Frontal cortex (tissue), 4 donors: ENCODE measurements at places on chromosomes 11 and 22.

- no peak for DNase-seq
Observed at GRCh38 chr11:3613998-3614741, 27.6 kb downstream of the ART5 start.

DNA sequence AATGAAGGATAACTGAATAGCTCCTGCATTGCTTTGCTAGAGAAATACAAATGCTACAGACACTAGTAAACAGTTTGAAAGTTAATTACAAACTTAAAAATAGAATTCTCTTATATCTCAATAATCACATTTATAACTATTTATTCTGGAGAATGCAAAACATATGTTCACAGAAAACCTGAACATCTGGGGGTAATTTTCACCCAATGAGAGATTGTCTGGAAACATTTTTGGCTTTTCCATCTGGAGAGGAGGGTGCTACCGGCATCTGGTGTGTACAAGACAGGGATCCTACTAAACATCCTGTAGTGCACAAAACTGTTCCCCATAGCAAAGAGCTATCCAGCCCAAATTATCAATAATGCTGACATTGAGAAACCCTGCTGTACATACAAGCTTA lies 378.4 kb upstream of the CHORDC1 start:
- DNase-seq: no peak

- peak; percentile 24 for DNase-seq
Observed at GRCh38 chr11:84558085-84558905, 1068.8 kb downstream of the DLG2 start.

GRCh38 chr11:130369141-130369691 lies 54.5 kb upstream of the ZBTB44 start:
- DNase-seq: peak; percentile 24

- DNase-seq: no peak
Observed at GRCh38 chr22:44450503-44450902, 47.5 kb downstream of the RTL6 start.

DNA sequence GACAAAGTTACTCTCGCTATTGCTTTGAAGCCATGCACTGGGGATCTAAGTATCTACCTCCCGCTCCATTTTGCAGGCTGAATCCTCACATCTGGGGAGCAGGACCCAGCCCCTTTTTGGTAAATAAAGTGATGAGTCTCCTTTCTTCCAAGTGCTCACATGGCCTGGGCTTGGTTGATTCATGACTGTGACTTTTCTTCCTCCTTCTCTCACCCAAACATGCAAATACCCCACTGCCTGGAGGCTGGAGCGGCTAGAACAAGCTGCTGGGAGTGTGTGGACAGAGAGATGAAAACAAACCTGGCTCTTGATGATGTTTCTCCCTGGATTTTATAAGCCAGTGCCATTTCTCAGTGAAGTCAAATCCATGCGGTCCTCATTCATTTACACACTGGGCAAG lies 72.7 kb downstream of the TRIM29 start:
- DNase-seq: no peak

DNA sequence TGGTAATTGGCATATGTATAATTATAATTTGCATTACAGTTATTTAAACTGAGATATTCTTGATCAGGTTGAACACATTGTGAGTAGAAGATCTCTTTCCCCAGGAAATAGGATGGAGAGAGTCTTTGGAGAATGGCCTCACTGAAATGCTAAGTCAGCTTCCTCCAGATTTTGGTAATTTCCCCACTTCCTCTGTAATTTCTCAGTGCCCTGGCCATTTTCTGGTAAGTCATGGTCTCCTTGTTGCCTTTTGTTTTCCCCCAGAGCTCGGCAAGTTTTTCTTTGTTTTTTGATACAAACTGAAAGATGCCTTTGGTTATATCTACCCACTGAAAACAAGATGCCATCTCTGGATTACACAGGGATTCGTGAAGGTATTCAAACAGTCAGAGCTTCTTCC lies 12.8 kb upstream of the FBXO3 start:
- no peak for DNase-seq

DNA sequence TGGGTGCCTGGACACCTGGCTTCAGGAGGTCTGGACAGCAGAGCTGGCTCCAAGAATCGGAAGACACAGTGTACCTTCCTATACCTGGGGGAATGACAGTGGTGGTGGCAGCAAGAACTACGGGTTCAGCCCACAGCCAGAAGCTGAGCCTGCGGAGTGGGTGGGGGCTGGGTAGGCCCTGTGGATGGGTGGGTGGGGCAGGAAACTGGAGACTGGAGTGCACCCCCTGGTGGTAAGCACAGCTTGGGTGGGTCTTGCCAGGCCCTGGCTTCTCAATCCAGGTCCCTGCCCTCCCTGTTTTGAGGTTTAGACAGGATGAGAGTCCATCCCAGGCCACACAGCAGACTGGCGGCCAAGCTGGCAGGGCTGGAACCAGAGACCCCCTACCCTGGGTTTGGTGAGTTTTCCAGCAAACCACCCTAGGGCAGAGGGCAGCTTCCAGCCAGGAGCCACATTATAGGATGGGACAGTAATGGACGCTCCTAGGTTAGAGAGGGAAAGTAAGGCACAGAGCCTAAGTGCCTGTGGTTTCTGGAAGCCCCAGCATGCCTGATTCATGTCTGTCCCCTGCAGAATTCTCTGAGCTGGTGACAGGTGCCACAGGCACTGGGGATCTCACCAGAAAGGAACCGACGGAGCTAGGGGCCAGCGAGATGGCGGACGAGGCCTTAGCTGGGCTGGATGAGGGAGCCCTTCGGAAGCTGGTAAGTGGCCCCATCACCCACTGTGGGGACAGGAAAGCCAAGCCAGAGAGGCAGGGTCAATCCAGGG lies 1.7 kb downstream of the SMTN start:
- no peak for DNase-seq

DNA sequence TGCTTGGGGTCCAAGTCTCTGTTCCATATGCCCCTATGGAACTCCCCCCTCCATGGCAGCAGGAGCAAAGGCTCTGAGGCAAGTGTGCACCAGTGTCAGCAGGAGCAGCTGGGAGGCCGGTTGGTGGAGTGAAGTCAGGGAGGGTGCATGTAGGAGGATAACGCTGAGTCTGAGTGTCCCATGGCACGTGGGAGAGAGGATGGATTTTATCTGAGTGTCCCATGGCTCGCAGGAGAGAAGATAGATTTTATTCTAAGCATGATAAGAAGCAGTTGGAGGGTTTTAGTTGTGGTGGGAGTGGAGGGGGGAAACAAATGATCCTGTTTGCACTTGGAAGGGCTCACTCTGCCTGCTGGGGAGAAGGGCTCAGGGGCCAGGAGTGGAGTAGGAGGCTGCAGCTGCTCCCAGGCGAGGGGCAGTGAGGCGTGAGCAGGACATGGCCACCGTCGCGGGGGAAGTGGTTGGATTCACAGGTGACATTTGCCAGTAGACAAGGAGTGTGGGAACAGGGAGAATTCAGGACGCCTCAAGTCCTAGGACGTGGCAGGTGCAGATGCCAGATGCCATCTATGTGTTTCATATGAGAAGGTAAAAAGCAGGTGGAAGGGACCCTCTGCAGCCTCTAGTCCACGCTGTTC lies 33.6 kb upstream of the PARVG start:
- DNase-seq: no peak
